ENCODE measurements at places on chromosomes 16 and 17.

DNA sequence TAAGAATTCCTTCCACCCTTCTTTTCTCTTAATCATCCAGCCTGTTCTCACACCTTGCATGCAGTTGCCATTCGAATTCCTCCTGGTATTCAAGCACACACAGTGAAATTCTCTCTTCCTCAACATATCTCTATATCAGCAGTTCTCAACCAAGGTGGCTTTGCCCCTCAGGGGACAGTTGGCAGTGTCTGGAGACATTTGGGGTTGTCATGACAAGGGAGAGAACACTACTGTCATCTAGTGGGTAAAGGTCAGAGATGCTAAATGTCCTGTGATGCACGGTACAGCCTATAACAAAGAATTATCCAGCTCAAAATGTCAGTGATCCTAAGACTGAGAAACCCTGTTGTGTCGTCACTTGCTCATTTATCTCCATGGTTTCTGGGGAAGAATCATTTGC, 94.8 kb upstream of the CPHXL start:
- no peak for DNase-seq

DNA sequence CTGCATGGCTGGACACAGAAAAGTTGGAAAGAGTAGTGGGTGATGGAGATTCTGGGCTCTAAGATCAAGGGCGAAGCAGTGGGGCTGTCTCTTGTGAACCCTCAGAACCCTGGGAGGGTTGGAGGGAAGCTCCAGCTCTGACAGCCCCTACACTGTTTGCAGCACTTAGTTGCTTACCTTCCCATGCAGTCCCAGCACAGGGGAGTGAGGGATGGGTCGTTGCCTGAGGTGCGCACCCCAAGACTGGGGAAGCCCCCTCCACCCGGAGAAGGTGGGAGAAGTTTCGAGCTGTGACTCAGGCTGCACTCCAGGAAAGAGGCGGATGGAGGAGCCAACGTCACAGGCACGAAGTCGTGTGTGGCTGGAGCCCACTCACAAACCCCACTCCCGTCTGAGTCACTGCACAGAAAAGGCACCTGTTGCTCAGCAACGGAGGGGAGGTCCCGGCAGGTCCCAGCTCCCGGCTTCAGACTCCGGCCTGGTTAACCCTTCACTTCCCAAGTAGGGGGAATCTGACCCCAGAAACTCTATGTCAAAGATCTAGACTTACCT, 60.1 kb downstream of the AIPL1 start:
- no peak for DNase-seq

GRCh38 chr16:11248133-11248532, 7.9 kb downstream of the SOCS1 start:
- no peak for DNase-seq

DNA sequence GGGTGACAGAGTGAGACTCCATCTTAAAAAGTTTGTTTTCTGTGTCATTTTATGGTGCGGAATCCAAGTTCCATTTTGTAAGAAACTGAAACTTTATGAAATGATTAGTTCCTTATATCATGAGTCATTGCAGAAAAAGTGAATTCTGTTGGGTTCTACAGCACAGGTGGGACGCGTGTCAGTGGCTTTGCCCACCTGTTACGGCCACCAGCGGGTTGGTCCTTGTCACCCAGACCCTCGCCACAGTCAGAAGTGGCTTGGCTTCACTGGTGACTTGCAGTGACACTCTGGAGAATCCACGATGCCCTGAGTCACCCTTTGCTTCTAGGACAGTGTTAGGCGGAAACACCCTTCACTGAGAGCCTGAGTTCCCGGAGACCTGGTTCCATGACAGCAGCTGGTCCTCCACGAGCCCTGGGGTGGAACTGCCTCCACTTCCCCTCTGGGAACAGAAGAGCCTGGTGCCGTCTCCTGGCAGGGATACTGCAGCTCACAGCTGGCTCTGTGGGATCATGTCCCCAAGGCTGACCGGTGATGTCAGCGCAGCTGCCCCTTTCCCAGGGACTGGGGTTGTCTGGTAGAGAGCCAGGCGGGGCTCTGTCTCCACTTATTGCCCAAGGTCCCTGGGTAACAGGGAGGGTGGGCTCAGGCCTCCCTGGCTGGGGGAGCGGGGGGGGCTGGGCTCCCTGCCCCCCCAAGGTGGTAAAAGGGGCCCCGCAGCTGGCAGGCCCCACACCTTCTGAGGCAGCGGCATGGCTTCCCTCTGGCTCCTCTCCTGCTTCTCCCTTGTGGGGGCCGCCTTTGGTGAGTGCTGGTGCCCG, at the start of gene CTRB1:
Gene CTRB1, plus strand, starts transcription at position 733 of the 821 bp plus-strand sequence. Its CDS starts 20 bp downstream, at position 753.
- DNase-seq: no peak
